ENCODE measurements at places on chromosomes 1 and 21. TPM values are rescaled to one million over a fixed set of nuclear protein-coding genes. Genes with fewer than 3 reads are reported as not detected.

DNA sequence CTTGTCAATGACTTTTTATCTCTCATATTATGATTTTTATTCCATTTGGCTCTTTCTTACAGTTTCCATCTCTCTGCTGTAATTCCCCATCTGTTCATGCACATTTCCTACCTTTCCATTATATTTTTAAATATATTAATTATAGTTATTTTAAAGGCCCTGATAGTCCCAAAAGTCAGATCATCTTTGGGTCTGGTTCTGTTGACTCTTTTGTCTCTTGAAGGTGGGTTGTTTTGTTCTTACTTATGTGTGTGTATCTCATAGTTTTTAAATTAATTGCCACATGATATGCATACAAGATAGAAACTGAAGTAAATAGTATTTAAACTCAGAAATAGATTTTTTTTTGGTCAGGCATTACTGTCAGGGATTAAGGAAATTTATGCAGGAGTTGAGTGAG, 178.0 kb upstream of the AJAP1 start:
- DNase-seq: no peak

DNA sequence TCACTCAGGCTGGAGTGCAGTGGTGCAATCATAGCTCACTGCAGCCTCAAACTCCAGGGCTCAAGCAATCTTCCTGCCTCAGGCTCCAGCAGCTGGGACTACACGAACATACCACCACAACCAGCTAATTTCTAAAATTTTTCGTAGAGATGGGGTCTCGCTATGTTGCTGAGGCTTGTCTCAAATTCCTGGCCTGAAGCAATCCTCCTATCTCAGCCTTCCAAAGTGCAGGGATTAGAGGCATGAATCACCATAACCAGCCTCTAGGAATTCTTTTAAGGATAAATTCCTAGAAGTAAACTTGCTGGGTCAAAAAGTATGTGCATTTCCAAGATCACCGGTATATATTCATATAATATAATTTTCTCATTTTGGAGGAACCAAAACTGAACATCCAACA, 17.6 kb upstream of the HUNK start:
- no peak for DNase-seq

PLD5 gene
- not detected for polyA plus RNA-seq

- DNase-seq: no peak
Measured at GRCh38 chr1:93602101-93602500, 79.5 kb downstream of the BCAR3 start.

HSPG2 gene
- not detected for polyA plus RNA-seq

GRCh38 chr1:159239551-159240220, 35.0 kb downstream of the ACKR1 start:
- DNase-seq: no peak

GRCh38 chr1:197787056-197787455, 11.8 kb upstream of the DENND1B start:
- DNase-seq: no peak

DNA sequence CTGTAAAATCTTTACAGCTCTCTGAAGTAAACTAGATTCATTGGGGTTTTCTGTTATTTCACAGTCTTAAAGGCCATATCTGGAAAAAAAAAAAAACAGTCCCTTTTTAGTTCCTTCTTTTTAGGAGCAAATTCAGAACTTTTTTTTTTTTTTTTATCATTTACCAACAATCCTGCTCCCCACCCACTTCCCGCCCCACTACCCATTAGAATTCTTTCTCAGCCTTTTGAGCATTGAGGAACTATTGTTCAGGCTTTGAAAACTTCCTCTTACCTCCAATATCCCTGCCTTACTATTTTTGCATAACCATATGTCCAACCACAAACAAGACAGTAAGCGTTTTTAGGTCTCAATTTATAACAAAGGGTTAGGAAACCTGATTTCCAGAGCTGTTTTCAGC, 330.1 kb downstream of the PLPP3 start:
- DNase-seq: no peak
